ENCODE measurements at places on chromosomes 3 and 15. TPM values are rescaled to one million over a fixed set of nuclear protein-coding genes. Genes with fewer than 3 reads are reported as not detected.

DNA sequence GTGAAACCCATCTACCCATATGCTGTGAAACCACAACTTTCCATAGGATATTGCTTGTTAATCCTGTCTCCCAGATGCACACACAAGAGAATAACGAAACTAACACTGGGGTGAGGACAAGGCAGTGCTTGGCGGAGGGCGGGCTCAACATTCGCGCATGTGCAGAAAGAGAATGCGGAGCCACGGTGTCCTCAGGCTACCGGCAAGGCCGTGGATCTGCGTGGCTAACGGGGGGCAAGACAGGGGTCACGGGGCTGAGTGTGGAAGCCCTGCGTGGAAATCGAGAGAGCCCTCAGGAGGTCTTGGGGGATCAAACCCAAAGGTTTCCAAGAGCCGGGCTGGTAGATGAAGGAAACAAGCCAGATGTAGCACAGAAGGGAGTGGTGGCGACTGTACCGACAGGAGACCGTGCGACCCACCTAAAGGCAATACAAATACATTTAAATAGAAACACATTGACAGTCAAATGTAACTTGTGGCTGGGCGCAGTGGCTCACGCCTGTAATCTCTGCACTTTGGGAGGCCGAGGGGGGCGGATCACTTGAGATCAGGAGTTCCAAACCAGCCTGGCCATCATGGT, 48.5 kb upstream of the TRA2B start:
- no peak for DNase-seq

DNA sequence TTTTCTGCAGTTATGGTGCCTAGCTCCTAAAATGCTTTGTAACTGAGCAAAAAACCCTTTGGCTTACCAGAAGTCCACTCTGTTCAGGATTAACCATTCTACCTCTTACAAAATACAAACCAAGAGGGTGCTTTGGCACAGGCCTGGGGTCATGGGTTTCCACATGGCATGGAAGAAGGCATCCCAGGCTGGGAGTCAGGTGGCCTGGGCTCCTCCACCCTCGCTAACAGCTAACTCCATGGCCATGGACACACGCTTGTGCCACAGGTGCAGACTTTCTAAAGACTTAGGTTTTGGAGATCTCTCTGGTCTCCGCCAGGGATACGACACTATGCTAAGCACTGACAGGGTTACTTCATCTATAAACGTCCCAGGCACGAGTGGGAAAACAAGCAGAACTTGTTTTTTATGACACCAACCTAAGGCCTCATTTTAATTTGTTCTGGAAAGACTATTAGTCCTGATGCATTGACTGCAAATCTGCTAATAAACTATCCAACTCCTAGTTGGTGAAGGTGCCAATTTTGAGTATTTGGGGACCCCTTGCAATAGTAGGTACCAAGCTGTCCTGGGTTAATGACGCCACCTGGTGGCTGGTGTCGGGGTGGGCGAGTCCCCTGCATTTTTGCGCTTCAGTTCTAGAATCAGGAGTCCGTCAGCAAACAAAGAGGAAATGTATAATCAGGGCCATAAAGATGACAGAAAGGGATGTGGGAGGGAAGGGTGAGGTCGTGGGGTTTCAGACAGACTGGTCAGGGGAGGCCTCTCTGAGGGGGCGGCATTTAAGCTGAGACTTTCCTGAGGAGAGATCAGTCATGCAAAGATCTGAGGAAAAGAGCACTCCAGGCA, 10.3 kb upstream of the ALDH1A3 start:
- no peak for DNase-seq

GRCh38 chr3:42503251-42503924, 945 bp downstream of the VIPR1 start:
- peak; percentile 26 for DNase-seq

DNA sequence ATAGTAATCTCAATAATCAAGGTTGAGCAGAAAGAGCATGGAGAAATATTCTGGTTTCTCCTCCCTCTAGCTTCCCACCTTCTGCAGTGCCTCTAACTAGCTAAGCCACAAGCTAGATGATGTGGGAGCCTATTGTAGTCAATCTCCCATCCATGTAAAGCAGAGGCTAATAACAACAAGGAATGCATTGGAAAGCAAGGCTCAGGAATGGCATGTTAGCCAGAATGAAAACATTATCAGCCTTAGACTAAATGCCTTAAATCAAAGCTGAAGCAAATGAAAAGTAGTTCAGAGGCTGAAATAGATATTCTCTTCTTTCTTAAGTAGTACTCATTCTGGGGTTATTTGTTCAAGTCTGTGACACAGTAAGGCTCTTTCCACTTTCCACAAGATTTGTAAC, 350.3 kb upstream of the DPPA4 start:
- no peak for DNase-seq

- DNase-seq: no peak
Measured at GRCh38 chr15:31077941-31078340, 23.6 kb downstream of the TRPM1 start.

DNA sequence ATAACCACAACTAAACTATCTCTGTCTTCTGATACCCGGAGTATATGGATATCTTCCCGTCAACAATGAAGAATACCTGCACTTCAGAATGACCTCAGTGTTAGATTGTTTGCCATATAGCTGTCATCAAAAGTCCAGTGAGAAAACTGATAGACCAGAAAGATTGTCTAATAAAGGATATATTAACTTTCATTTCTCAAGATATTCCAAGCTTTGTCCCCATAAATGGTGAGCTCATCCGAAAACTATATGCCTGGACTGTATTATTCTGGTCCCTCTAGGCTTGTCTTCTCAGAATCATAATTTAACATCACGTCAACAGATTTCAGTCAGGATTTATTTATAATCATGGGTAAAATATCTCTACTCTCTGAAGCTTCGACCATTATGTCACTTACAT, 100.5 kb downstream of the ATP8B4 start:
- no peak for DNase-seq

- no peak for DNase-seq
Measured at GRCh38 chr15:42461261-42461660, 29.7 kb downstream of the ZNF106 start.

- no peak for DNase-seq
Measured at GRCh38 chr3:39264053-39264452, 15.8 kb downstream of the CX3CR1 start.

Gene MKRN2OS
- not detected for total RNA-seq

Gene WDR73
- total RNA-seq: 47.7 TPM
